Daoy (cell line): ENCODE measurements at places on chromosomes 11 and 22. TPM values are rescaled to one million over a fixed set of nuclear protein-coding genes. Genes with fewer than 3 reads are reported as not detected.
A peak's percentile ranks its signal among the peaks of the same experiment; 100 is the strongest.

DNA sequence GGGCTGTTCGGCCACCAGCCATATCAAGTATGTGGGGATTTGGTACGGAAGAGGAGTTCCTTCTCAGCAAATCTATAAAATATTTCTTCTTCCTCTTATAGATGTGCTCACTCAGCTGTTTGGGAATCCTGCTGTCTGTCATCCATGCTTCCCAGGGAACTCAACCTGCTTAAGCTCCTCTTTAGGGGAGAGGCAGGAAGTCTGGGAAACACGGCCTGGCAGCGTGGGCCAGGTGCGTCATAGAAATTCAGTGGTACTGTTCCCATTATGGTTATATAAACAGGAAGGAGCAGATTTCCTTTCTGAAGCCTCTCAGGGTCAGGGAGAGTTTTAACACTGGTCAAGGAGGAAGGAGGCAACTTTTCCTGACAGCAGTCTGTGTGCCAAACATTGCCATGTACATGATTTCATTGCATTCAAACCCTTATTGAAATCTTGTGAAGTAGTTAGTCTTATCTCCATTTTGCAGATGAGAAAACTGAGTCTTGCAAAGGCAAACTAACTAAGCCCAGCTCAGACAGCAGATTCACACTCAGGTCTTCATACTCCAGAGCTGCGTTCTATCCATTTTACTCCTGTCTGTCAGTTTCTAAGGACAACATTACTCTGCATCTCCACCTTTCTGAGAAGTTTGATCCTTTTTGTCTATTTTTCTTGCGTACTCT, 35.4 kb upstream of the AMOTL1 start:
- DNase-seq = peak; percentile 91

- no peak for DNase-seq
Measured at GRCh38 chr11:12241971-12242672, 131.7 kb downstream of the MICAL2 start.

DNA sequence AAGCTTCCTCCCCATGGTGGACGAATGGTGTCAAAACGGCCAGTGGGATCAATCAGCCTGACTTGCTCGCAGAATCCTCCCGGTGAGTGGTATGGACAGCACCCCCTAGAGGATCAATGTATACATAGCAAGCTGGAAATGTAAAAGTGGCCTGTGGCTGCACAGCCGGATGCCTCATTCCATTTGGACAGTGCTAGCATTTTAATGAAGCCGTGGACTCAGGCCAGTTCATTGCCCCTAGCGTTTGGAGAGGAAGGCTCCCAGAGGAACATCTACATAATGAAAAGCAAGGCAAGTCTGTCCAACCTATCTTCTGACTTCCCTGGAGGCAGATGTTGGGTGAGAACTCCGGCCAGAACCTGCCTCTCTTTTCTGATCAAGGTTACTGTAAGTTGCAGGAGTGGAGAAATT, 942.3 kb downstream of the NTM start:
- DNase-seq = peak; percentile 58

DNA sequence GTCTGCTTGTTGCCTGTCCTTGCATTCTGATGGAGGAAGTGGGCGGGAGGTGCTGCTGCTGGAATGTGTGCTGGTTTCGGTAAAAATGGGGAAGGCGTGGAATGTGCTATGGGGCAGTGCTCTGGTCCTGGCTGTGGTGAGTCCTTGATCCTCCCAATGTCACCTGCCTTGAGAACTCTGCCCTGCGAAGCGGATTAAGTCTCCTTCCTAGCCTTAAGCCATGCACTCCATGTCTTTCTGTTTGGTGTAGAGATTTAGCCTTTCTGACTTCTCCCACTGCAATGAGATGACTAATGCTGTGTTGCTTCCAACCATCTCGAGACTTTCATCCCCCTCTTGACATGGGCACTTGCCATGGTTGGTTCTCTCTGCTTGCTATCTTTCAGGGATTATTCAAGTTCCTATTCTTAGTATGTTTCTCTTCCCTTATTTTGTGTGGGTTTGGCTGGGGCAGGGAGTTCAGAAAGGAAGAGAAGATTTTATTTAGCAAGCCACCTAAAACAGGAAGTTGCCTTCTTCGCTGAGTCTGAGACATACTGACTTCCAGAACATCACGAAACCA, 687.9 kb downstream of the NTM start:
- DNase-seq = no peak

The DRD4 gene
- not detected in 2 replicates for total RNA-seq

The TCIRG1 gene
- 31.7 and 41.0 TPM in 2 replicates for total RNA-seq

DNA sequence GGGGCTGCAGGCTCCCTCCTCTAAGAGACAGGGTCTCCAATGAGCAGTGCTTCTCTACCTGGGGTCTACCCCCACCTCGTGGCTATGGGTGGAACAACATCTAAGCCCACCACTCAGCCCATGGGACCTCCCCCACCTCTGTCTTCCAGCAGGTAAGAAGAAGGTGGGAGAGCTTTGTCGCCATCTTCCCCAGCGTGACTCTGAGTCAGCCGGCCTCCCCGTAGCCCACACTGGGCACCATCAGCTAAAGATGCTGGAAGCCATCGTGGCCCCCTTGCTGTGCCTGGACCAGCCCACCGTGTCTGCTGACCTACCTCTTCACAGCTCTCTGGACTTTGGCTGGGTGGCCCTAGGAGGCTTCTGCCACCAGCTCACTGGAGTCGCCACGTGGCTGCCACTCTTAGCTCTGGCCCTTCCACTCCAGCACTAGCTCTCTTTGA, 944 bp downstream of the C11orf86 start:
- DNase-seq = peak; percentile 23

- peak; percentile 62 for DNase-seq
Measured at GRCh38 chr22:35838855-35839576, 121.3 kb downstream of the APOL5 start.

The PRR33 gene
- total RNA-seq = not detected in 2 replicates

- no peak for DNase-seq
Measured at GRCh38 chr11:67030976-67031375, 8.0 kb downstream of the SYT12 start.

The NLRP14 gene
- 0.48 and 0.63 TPM in 2 replicates for total RNA-seq

DNA sequence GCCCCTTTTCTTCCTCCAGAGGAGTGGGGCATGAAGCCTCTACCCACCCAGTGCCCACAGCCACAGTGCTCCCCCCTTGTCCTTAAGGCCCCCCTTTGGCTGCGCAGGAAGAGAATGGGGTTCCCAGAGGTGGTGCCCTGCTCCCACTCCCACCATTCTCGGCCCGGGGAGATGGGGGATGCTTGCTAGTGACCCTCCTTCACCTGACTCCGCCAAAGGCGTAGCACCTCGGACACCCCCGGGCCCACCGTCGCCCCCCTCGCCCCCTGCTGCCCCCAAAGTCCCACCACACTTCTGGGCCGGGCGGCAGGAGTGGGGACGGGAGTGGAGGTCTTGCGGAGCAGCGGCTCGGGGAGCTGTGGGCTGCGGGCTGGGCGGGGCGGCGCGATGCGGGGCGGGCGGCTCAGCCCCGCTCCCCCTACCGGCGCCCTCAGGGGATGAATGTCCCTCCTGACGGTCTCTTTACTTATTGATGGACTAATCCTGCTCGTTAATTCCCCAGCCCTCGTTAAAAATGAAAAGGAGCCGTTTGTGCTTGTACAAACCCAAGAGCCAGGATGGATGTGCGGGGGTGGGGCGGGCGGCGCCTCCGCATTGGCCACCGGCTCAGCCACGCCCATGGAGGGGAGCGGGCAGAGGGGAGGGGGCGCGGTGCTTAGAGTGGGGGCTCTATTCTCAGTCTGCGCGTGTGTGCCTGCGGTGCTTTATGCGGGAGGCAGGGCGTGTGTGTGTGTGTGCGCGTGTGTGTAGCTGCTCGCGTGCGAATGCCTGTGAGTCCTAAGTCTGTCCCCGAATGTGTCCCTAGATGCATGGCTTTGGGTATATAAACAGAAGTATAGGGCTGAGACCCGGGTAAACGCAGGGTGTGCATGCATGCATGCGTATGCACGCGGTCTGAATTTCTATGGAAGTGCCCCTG, 25.6 kb downstream of the SYT7 start:
- no peak for DNase-seq

The SLC22A6 gene
- total RNA-seq = not detected in 2 replicates
